Stimulated activated CD8-positive, alpha-beta memory T cell treated with anti-CD3 and anti-CD28 coated beads, Interleukin-4, amount 100 ng/mL, for 4 hours (primary cell): ENCODE measurements at places on chromosomes 4 and X.

- DNase-seq, result no peak
Observed at GRCh38 chr4:147085781-147086180, 140.1 kb upstream of the TTC29 start.

DNA sequence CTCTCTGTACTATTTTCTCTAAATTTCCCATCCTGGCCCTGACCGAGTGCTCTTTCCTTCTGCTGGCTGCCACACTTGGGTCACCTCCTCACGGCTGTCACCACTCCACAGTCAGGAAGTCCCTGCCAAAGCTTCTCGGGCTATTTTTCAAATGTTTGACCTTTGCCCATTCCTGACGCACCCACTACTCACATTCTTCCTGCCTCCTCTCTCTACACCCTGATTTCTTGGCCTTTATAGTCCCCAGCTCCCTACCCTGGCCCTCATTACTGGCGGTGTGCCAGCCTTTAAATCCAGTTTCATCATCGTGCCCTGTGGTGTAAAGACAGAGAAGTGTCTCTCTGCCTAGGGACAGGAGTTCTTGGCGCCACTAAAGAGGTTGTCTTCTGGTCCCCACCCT lies 46.4 kb upstream of the GATB start:
- no peak for DNase-seq

DNA sequence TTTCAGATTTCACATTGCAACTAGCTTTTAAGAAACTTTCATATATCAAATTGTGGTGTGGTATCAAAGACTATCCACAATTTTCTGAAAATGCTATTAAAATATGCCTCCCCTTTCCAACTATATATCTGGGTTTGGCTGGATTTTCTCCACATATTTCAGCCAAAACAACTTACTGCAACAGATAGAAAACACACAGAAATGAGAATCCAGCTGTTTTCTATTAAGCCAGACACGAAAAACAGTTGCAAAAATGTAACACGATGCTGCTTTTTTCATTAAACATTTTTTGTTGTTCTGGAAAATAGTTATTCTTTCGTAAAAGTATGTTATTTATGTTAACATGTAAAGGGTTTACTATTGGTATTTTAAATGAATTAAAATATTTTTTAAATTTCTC lies 33.1 kb downstream of the DCTD start:
- DNase-seq, result no peak

- no peak for DNase-seq
Observed at GRCh38 chr4:180203349-180203748, 2039.9 kb upstream of the TENM3 start.

GRCh38 chr4:169215656-169216055 lies 55.1 kb downstream of the SH3RF1 start:
- no peak for DNase-seq

DNA sequence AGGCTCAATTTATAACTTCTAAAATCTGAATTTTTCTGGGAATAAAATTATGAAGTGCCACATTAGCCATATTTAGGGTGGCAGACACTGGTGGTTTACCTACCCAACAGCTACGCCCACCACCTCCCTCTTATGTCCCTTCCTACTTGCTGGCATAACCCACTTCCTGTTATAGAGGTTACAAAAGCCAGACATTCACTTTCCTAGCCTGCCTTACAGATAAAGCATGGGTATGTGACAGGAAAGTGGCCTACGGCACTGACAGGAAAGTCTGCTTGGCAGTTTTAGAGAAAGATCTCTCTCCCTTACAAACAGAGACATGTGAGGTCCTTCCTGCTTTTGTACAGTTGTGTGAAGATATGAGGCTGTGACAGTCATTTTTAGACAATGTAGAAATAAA lies 12.4 kb downstream of the DDX53 start:
- no peak for DNase-seq

DNA sequence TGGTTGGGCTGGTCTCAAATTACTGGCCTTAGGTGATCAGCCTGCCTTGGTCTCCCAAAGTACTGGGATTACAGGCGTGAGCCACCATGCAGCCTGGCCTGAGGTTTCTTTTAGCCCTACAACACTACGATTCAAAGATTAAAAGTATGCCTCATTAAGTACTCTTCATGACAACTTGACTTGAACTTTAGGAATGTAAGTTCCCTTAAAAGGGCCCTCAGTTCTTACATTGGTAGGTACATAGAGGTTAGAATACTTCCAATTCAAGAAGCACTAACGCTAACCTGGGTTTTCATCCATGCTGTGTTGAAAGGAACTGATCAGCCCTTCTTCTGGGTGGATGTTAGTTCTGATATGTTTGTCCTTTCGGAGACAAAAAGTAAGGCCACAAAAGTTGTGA lies 15.1 kb downstream of the CBR4 start:
- no peak for DNase-seq

DNA sequence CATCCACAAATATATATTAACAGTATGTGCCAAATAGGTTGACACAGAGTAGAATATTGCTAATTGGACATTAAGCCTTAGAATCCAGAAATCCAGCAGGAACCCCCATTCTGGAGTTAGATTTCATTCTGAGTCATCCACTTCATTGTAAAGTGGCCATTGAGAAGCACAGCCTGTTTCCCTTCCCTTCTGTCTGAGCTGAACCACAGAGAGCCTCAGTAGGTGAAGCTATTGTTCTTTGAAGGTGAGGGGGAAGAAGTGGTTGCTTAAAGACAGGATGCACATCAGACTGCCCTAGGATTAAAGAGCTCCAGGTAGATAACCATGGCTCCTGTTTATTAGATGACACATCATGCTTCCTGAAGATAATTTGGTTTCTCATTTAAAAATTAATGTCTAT lies 30.6 kb upstream of the MCF2 start:
- DNase-seq, result no peak

- no peak for DNase-seq
Observed at GRCh38 chr4:55947254-55947882, 1.4 kb upstream of the CEP135 start.

- DNase-seq, result no peak
Observed at GRCh38 chr4:175062183-175062592, 144.0 kb downstream of the ADAM29 start.

DNA sequence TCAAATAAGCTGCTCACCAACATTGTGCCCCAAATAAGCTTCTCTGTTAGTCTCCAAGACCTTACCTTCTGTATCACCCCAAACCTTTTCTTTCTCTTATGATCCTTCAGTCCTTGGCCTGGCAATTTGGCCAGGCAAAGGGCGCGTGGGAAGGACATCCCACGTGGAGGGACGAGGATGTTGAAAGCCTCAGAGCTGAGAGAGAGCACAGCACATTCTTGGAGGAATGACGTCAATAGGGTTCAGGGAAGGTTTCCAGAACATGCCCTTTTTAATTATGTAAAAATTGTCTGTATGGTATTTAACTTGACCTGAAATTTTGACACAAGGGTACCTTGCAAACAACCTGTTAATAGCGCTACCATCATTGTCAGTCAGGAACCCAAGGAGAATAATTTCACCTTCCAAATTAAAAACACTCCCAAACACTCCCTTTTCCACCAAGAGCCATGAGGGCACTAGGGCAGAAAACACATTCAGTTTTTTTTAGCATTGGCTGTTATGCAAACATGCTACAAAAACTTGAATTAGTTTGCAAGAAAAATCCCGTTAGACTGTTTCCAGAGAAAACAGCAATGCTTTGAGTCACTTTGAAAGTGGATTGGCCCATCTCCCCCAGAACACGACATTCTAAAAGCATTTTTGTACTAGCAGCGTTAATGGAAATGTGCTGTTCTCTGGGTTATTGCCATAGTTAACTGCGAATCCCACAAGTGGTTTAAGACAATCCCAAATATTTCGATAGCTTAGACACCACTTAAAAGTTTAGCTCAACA lies 183.2 kb upstream of the PUDP start:
- no peak for DNase-seq

DNA sequence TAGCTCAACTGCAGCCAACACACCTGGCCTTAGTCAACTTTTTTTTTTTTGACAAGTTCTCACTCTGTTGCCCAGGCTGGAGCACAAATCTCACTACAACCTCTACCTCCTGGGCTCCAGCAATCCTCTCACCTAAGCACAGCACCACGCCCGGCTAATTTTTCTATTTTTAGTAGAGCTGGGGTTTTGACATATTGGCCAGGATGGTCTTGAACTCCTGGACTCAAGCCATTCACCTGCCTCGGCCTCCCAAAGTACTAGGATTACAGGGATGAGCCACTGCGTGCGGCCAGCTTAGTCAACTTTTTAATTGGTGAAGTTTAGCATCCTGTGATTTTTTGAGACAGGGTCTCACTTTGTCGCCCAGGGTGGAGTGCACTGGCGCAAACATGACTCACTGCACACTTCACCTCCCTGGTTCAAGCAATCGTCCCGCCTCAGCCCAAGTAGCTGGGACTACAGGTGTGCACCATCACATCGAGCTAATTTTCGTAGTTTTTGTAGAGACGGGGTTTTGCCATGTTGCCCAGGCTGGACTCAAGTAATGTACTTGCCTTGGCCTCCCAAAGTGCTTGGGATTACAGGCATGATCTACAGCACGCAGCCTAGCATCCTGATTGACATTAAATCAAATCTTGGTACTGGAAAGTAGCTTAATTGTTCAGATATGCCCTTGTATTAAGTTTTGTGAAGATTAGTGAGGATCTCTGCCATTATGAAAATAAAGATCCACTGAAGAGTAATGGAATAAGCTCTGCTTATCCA lies 8.3 kb downstream of the HNRNPDL start:
- DNase-seq, result no peak

- no peak for DNase-seq
Observed at GRCh38 chrX:71998836-71999509, 88.3 kb downstream of the NHSL2 start.

DNA sequence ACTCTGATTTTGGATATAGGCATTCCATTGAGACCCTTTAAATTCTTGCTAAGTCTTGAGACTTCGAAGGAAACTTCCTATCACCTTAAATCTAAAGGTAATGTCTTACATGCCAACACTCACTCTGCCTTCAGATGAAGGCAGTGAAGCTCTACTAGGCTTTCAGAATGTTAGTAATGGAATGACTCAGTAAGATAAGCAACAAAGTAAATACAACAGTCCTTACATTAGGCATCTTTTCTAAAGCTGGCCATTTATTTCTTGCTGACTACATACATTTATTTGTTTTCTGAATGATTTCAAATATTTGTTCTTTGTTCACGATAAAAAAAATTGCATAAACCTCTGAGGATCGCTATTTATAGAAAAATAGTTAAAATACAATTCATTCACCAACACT lies 43.5 kb downstream of the ASIC5 start:
- DNase-seq, result no peak
